ENCODE measurements at places on chromosomes 12 and 14.
A peak's percentile ranks its signal among the peaks of the same experiment; 100 is the strongest.

DNA sequence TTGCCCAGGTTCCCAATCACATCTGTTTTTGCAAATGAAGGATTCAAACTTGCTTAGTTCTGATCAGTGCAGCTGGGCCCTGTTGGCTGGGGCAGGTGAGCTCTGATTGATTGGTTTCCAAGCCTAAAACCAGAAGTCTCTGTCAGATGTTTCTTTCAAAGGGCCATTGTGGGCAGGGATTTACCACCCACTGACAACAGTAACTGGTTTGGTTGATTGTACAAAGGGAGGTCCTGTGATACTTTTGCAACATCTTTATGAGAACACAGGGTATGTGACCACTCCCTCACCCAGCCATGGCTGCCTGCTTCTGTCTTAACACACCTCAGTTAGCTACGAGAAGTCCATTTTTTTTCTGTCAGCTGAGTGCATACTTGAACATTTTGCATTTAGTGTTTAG lies 184.1 kb downstream of the FLRT2 start:
- no peak for DNase-seq

GRCh38 chr12:101040936-101041335 lies 169.1 kb downstream of the SLC5A8 start:
- DNase-seq = no peak

DNA sequence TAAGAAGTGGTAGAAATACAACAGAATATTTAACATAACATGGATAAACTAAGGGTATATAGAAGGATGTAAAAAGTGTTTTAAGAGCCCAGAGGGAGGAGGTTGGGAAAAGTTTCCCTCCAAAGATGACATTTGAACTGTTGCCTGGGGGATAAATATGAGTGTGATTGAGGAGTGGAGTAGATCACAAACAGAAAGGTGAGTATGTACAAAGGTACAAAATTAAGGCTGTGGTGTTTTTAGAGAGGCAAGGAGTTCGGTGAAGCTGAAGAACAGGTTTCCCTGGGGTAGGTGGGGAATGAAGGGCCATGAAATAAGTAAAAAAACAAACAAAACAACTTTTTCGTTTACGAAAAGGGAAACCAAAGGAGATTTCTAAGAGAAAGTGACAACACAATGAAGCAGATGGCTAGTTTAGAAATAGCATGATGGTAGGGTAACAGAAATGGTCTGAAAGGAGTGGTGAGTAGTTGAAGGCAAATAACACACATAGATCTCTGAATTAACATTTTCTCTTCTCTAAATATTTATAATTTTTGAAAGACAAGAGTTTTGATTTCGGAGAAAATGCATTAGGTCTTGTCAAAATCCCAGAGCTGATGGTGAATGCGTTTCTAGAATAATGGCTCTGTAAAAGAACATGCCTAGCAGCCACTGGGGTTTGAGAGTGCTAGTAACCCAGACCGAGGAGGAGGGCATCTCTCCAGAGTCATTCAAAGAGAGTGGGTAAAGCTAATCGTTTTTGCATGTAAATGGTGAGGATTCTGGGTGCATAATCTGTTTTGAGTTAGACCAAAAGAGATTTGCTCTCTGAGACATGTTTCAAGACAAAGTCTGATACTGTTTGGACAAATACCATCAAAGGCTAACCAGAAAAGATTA lies 240.4 kb upstream of the DCN start:
- no peak for DNase-seq

GRCh38 chr12:117538032-117538690 lies 176.7 kb upstream of the NOS1 start:
- DNase-seq = no peak

- DNase-seq = no peak
Observed at GRCh38 chr12:38890102-38890855, 15.1 kb downstream of the CPNE8 start.

- no peak for DNase-seq
Observed at GRCh38 chr12:43105426-43105981, 446.5 kb downstream of the ADAMTS20 start.

DNA sequence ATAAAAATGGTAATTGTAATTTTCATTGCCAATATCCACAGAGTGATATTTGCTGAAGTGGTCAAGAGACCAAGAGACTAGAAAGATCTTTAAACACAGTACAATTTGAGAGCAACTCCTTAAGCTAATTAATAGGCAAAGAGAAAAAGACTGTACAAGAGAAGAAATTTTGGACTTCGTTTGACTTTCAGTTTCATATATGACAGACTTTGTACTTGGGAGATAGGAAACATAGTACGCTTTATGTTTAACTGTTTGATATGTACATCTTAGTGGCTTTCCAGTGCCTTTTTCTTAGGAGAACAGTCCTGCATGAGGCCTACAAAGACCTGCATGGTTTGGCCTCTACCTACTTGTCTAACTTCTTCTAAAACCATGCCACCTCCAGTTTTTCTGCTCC lies 1118.1 kb downstream of the TRHDE start:
- no peak for DNase-seq

- no peak for DNase-seq
Observed at GRCh38 chr12:71191509-71192196, 33.9 kb upstream of the TSPAN8 start.

DNA sequence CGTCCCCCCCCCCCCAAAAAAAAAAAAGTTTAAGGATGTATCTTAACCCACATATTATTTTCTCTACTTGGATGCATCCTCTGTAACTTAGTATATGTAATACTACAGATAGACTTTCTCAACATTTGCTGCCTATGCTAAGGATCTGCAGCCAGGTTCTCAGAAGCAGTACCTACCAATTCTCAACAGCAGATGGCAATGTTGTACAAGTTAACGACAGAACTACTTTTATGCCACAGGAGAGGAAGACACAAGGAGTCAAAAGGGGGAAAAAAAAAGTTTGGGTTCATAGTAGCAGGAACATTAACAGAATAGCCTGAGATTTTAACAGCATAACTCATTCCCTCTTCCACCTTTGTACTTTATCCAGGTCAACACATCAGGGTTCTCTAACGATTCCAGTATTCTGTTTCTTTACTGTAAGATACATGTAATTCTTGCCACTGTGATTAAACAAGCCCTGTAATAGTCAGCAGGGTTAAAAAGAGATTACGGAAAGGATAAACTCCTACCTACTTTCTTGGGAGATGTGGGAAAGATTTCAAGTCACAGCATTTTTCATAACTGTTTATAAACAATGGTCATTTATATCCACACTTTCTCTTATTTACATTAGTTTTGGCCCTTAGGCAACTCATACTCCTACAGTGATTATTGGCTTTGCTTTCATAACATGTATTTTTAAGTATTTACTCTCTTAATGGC lies 5.7 kb upstream of the NEK9 start:
- DNase-seq = peak; percentile 11

- DNase-seq = no peak
Observed at GRCh38 chr12:4918950-4919660, 9.4 kb downstream of the KCNA1 start.

- no peak for DNase-seq
Observed at GRCh38 chr12:118109088-118109487, 5.3 kb upstream of the VSIG10 start.

DNA sequence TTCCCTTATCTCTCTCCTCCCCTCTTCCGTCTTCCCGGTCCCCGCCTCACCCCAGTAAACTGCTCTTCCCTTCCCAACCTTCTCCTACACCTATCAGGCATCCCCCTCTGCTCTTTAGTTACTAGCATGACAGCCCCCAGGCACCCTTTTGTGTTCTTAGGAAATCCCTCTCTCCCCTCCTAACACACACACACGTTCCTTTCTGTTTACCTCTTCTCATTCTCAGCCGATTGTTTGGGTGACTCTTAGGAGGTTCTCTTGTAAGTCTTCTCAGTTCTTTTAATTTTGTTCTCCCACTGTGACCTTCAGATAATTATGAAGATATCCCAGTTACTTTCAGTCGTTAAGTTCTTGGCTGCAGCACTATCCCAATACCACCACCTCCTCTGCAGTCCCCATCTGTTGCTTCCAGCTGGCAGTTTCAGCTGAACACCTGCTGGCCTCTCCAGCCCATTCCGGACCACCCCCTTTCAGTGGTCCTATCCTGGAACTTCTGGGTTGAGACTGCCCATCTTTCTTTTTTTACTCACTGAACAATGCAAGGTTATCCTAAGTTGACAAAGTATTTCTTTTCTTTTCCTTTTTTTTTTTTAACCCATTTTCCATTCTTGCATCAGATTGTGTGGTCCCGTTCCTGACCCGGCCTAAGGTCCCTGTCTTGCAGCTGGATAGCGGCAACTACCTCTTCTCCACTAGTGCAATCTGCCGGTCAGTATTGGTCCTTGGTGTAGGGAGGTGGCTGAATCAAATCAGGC lies 711 bp downstream of the MARS1 start:
- DNase-seq = no peak

DNA sequence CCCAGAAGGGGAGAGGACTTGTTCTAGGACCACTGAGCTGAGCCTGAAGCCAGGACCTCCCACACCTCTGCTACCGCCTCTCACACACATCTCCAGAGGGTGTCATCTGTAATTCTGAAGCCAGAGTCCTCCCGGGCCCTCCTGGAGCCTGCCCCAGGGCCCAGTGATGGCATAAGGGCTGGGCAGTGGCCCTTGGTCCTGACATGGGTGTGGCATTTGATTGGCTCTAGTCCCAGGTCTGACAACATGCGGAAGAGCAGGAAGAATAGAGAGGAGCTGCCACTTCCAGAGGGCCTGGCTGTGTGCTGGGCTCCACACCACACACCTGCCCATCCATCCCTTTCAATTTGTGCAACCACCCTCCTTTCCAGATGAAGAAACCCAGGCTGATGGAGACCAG lies 144.3 kb upstream of the GSC start:
- DNase-seq = no peak

Measured in T-helper 1 cell (primary cell).